ENCODE measurements at places on chromosomes 3 and 15. TPM values are rescaled to one million over a fixed set of nuclear protein-coding genes. Genes with fewer than 3 reads are reported as not detected.

The IL17RE gene
- 0.32 TPM for total RNA-seq

The ARMC8 gene
- 59.0 TPM for total RNA-seq

The CD200 gene
- 1.6 TPM for total RNA-seq

The CLDN1 gene
- total RNA-seq: not detected

The ASB14 gene
- total RNA-seq: not detected

The CGNL1 gene
- total RNA-seq: 19.2 TPM

The CHRNB4 gene
- not detected for total RNA-seq

The SKOR1 gene
- total RNA-seq: not detected

The VILL gene
- total RNA-seq: 4.9 TPM
